A549 (cell line): ENCODE measurements at places on chromosomes 12 and 14. TPM values are rescaled to one million over a fixed set of nuclear protein-coding genes. Genes with fewer than 3 reads are reported as not detected.
A peak's percentile ranks its signal among the peaks of the same experiment; 100 is the strongest.

DNA sequence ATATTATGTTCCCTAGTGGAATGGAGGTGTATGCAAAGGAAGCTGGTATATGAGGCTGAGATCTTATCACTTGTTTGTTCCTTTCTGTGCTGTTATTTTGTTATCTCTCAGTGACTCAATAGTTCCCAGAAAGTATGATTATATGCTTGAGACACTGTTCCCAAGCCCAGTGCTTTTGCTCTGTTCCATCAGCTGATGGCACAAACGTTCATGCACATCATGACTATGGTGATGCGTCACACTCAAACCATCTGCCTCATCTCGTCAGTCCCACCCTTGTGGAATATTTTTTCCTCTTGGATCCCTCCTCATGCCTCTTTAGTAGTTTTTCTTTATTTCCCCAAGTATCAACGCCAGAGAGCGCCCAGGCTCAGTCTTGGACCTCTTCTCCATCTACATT, 786.9 kb downstream of the AACS start:
- DNase-seq: no peak

- no peak for DNase-seq
Observed at GRCh38 chr12:24679126-24679525, 269.8 kb downstream of the BCAT1 start.

MIP gene
- not detected in 3 replicates for polyA plus RNA-seq

- DNase-seq: no peak
Observed at GRCh38 chr12:78787576-78787975, 77.0 kb upstream of the SYT1 start.

- no peak for DNase-seq
Observed at GRCh38 chr12:11621797-11622423, 27.6 kb upstream of the ETV6 start.

GRCh38 chr12:128059621-128060370, 207.2 kb upstream of the TMEM132C start:
- DNase-seq: no peak

DNA sequence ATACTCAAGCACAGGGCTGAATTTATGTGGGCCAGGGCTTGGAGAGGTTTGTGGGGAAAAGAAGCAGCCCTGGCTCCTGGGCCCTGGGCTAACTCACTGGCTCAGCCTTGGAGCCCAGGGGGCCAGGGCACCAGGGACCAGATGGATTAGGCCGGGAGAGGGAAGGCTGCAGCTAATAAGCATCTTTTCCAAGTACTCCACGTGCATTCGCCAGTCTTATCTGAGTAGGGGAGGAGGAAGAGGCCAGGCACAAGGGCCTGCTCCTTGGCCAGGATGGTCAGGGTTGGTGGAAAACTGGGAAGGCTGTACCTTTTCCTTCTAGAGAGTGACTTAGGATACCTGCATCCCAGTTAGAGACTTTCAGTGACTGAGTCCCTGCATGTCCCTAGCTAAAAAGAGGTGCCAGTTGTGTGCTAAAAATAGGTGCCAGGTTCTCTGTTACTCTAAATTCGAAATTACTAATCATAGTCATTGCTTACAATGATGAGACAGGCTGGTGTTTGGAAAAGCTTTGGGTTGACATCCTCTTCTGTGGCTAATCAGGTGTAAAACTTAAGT, 1.3 kb downstream of the GLRX5 start:
- DNase-seq: no peak

GRCh38 chr12:123354600-123354999, 10.0 kb downstream of the SBNO1 start:
- DNase-seq: no peak

SLC5A8 gene
- polyA plus RNA-seq: not detected in 3 replicates

DNA sequence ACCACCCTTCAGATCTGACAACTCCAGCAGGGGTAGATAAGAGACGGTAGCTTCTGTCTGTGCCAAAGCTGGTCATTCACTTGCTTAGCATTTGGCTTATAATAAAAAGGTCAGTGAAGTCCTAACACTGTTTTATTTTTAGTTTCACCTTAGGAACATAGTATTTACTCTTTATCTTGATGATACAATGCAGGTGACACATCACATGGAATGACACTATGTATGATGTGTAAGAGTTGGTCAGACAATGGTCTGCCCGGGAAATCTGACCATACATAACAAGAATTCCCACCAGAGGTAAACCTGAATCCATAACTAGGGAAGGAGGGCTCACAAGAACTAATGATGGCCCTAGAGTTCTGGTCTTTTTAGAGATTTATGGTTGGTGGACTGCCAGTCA, 66.6 kb downstream of the IFNG start:
- no peak for DNase-seq

OR5AU1 gene
- not detected in 3 replicates for polyA plus RNA-seq

KRT83 gene
- polyA plus RNA-seq: 43.3 to 52.1 TPM (median 44.8 TPM) in 3 replicates

DNA sequence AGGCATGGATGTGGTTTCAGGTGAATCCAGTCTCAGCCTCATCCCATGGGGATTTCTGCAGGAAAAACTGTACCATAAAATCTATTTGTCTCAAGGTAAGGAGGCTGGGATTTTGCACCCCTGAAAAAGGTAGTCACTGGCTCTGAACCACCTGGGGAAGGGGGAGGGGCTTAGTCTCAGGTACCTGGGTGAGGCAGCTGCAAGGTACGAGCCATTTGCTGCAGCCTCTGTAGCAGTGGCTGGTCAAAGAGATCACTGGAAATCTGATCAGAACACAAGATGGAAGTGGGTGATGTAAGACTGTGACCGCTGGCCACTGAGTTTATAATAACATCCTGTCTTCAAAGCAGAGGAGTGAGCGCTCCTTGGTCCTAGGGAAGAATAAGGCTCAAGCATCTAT, 209.9 kb upstream of the NOS1 start:
- DNase-seq: no peak

DNA sequence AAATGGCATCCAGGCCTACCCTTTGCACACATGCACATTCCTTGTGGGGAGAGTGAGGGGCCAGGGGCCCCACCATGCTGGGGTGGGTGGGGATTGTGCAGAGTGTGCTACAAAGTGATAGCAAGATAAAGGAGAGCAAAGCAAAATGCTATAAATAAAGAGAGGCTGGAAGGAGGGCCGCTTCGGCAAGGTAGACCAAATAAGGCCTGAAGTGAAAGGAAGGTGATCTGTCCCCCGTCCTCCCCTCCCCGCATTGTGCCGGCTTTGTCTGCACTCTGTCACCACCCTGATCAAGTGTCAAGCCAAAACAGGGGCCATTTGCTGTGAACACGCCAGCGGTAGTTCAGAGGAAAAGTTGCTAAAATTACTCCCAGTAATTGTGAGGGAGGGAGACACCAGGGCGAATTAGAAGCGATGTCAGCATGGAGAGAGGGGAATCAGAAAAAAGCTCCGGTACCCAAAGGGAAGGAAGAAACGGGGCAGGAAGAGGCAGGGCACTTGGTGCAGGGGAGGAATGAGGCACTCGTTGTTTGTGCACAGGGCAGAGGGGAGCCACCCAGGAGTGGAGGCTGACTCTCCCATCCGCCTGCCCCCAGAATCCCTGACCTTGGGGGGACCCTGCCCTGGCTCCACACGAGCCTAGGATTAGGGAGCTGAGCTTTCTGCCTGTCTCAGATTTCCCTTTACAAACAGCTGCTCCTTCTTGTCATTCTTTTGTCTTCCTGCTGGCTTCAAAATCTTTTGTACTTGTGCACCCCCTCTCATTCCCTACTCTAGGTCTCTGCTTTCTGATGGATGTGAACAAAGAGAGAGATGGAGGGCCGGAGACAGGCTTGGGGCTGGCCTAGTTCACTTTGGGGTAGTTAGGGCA, 2.9 kb upstream of the MYH7 start:
- DNase-seq: no peak

DNA sequence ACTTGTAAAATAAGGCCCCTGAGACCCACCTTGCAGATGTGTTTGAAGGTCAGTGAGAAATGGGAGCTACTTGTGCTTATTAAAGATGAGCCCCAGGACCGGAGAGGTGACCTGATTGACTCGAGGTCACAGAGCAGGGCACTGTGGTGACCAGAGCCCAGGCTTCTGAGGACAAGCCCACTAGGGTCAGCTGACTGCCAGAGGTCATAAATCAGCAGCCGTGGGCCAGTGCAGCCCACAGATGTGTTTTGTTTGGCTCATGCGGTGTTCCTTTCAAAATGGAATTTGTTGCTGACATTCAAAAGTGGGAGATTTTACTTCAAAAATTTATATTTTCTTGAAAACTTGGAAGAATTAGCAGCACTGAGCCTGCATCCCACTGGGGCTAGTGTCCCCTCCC, 24.5 kb downstream of the JDP2 start:
- no peak for DNase-seq

BCAT1 gene
- polyA plus RNA-seq: 10.4 to 12.2 TPM (median 10.5 TPM) in 3 replicates

- DNase-seq: peak; percentile 25
Observed at GRCh38 chr12:52740584-52740983, 36.6 kb downstream of the KRT76 start.

STXBP6 gene
- 1.6 to 2.1 TPM (median 1.7 TPM) in 3 replicates for polyA plus RNA-seq

DNA sequence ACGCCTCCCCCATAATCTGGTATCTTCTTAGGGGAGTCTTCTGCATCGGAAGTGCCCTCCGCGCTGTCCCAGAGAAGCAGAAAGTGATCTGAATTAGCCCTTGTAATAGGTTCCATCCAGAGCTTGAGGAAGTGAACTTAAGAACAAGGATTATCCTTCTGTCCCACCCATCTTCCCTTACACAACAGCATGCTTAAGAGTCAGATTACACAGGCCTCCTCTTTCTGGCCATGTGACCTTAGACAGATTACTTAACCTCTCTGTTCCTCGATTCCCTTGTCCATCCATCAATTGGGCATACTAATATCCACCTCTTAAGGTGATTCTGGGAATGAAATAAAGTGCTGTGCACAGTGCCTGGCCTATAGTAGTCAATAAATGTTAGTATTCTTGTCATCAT, 11.4 kb downstream of the CABP1 start:
- DNase-seq: peak; percentile 49

LIN7A gene
- 0.21 to 0.23 TPM (median 0.21 TPM) in 3 replicates for polyA plus RNA-seq

DNA sequence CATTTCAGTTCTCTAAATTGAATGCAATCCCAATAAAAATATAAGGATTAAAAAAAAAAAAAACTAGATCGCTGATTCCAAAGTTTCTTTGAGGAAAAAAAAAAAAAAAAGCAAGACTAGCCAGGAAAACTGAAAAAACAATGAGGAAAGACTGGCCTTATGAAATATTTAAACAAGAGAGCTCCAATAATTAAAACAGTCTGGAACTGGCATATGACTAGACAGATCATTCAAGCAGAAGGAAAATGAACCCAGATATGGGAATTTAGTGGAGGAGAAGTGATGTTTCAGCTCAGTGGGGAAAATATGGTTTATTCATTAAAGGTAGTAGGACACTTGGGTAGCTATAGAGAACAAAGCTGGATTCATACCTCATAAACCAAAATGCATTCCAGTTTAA, 42.0 kb upstream of the TBC1D15 start:
- no peak for DNase-seq

DNA sequence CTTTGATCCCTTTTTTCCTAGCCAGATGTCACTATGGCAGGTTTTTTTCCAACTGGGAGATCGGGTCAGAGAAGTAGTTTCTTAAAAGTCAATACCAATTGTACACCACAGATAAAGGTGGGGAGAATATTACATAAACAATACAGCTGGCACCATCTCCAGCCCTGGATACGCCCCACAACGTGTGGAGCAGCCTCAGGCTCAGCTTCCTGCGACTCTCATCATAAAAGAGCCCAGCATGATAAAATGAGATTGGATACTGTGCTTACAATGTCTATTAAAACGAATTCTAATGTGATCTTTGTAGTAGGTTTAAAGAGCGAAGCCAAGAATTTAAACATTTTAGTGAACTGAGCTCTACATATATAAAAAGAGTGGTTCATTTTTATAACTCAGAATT, 21.5 kb downstream of the EFCAB11 start:
- DNase-seq: no peak

CDKN3 gene
- polyA plus RNA-seq: 62.7 to 78.5 TPM (median 67.4 TPM) in 3 replicates

SLC6A12 gene
- polyA plus RNA-seq: 0.88 to 4.4 TPM (median 3.9 TPM) in 3 replicates

DNA sequence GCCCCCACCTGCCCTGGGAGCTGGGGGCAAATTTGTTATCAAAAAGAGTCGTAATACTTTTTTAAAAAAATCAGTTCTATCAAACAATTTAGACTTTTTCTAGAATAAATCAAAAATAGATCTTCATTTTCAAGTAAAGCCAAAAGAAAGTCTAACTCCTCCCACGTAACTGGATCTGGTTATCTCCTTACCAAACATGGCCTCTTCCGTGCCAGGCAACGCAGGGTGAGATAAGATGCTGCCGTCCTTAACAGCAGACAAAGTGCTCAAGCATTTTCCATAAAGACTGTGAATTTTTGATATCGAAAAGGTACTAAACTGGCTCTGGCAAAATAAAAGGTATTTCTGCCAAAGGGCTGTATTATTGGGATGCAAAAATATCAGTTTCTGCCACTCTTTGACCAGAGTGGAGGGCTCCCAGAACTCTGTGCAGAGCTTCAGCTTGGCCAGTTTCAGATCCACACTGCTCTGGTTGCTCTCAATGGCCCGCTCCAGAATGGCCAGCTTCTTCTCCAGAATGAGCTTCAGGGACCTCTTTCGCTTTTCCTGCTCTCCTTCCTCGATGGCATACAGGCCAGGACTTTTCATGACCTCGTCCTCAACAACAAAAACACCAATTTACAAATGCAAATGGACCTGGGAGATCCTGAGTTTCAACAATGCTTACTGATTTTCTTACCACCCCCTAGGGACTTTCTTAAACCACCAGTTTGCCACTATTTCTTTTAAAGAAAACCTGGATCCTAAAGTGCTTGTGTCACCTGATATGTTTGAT, 29.0 kb downstream of the NRDE2 start:
- DNase-seq: no peak

DNA sequence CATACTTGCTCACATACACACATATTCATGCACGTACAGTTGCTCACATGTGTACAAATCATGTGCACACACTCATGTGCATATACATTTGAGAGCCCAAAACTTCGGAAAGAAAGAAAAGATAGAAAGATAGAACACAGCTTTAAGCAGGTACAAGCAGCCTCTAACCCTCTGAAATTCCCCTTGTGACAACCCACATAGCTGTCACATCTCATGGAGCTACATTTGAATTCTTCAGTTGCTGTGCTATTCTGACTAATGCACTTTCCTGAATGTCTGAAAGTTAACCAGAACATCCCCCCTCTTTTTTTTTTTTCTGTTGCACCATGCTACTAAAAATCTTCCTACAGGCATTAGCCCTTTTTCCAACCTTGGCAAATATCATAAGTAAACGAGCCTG, 51.9 kb upstream of the KCNA5 start:
- no peak for DNase-seq

DNA sequence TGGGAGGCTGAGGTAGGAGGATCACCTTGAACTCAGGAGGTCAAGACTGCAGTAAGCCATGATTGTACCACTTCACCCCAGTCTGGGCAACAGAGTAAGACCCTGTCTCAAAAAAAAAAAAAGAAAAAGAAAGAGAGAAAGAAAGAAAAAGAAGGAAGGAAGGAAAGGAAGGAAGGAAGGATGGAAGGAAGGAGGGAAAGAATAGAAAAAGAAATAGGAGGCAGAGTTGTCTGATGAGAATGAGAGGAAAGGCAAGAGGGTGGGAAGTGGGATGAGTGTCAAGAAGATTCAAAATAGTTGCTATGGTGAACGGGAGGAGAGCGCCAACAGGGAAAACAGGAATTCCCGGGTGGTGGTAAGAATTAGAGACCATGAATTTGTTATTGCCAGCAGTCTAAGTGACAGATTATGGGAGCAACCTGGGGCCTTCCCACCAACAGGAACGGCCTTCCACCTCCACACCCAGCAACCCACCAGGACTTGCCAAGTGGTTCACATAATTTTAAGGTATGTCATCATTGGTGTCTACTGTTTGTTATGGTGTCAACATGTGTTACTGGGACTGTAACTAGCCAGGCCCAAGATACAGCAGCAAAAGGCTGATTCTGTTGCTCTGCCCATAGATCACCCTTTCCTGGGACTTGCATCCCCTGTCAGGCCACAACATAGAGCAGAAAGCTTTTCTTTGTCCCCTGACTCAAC, 36.1 kb upstream of the C12orf76 start:
- DNase-seq: no peak

- DNase-seq: peak; percentile 38
Observed at GRCh38 chr14:25111061-25111601, 61.2 kb upstream of the STXBP6 start.

ATL1 gene
- 4.2 to 6.6 TPM (median 5.1 TPM) in 3 replicates for polyA plus RNA-seq

LHX5 gene
- not detected in 3 replicates for polyA plus RNA-seq
